ENCODE measurements at places on chromosomes 2 and 18.

DNA sequence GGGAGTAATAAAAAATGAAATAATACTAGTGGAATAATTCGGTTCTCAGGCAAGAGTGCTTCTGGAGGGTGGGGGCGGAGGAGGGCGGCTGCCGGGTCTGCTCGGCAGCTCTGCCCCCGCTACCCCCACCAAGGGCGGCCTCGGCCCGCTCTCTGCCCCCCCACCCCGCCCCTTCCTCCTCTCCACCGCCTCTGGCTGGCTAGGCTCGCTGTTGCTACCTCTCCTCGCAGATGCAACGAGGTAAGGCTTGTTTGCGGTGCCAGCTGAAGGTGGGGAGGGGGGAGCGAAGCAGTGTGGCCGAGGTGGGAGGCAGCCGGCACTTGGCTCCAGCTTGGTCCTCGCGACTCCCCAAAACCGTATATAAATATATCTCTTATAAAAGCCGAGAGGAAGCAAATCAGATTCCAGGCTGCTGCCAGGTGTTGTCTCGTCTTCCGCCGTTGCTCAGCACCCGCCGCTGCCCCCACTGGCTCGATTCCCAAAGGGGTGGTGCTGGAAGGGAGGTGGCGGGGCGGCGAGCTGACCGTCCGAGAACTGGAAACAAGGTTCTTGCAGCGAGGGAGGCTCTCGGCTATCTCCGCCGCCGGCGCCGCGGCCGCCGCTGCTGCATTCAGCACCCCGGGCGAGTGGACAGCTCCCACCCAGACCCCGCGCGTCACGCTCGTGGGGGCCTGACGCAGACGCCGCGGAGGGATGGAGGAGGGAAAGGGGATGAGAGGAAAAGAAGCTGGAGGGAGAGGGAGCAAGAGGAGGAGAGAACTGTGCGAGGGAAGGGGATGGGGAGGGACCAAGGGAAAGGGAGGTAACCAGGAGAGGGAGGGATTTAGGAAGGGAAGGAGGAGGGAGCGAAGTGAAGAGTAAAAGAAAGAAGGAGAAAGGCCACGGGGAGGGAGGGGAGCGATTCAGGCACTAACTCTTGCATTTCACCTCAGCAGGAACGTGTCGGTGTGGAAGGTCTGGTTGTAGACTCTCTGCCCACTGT is at the start of gene MARCHF4:
TSS of gene MARCHF4 (minus strand) at position 763 of the 982 bp plus-strand sequence. CDS start 2,223 bp downstream, outside the sequence.
- DNase-seq = no peak

- DNase-seq = no peak
These were observed 349.2 kb downstream of the XIRP2 start for GRCh38 chr2:167237478-167237877.

DNA sequence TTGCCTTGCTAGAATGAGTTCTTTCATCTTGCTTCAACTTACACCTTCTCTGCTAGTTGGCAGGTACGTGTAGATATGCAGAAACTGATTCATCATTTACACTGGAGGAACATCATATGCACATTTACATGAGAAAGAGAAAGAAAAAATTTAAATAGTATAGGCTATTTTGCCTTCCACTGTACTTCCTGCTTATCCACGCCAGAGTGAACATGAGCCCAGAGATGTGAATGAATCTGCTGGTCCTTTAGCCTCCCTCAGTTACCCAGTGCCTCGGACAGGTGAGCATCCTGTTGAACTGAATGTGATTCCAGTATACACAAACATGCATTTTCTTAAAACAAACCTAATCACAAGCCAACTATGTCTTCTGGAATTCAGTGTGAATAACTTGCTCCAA is 83.6 kb downstream of the SESTD1 start:
- no peak for DNase-seq

- DNase-seq = no peak
These were observed 285.5 kb downstream of the PHLPP1 start for GRCh38 chr18:63000839-63001238.

GRCh38 chr2:8615252-8615575 is 66.6 kb upstream of the ID2 start:
- no peak for DNase-seq

DNA sequence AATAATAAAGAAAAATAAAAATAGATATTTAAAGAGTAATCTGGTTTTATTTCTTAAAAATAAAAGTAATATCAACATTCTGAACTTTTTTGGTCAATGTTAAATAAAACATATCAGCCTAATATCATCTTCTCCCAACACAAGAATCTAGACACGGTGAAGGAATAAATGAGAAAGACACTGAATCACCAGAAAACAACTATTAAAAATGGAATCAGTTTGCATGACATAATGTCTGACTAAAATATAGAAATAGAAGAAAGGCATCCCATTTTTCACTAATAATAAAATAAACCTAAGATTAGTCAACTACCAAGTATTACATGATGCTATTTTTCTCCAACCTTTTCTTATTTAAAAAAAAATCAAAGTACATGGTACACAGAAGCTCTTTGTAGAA is 30.8 kb upstream of the TNFAIP6 start:
- no peak for DNase-seq

DNA sequence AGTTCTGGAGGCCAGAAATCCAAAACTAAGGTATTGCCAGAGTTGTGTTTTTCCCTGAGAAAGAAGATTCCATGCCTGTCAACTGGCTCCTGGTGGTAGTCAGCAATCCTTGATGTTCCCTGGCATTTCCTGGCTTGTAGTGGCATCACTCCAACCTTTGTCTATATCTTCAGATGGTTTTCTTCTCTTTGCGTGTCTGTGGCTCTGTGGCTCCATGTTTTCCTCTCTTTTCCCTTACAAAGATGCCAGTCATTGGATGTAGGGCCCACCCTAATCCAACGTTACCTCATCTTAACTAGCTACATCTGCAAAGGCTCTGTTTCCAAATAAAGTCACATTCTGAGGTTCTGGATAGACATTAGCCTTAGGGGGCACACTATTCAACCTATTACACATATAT is 41.8 kb downstream of the SLC14A1 start:
- DNase-seq = no peak

- no peak for DNase-seq
These were observed 71.3 kb downstream of the C1D start for GRCh38 chr2:67991456-67991855.

- no peak for DNase-seq
These were observed 1053.6 kb upstream of the SLC39A10 start for GRCh38 chr2:194603429-194603828.

DNA sequence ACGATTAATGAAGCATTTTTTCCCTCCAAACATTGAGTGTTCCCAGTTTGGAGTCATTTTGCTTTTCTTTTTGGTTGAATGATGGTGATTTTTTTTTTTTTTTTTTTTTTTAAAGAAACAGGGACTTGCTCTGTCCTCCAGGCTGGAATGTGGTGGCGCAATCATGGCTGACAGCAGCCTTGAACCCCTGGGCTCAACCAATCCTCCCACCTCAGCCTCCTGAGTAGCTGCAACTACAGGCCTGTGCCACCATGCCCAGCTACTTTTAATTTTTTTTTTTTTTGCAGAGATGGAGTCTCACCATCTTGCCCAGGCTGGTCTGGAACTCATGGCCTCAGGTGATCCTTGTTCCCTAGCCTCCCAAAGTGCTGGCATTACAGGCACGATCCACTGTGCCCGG is 46.2 kb downstream of the IMPA2 start:
- DNase-seq = no peak

DNA sequence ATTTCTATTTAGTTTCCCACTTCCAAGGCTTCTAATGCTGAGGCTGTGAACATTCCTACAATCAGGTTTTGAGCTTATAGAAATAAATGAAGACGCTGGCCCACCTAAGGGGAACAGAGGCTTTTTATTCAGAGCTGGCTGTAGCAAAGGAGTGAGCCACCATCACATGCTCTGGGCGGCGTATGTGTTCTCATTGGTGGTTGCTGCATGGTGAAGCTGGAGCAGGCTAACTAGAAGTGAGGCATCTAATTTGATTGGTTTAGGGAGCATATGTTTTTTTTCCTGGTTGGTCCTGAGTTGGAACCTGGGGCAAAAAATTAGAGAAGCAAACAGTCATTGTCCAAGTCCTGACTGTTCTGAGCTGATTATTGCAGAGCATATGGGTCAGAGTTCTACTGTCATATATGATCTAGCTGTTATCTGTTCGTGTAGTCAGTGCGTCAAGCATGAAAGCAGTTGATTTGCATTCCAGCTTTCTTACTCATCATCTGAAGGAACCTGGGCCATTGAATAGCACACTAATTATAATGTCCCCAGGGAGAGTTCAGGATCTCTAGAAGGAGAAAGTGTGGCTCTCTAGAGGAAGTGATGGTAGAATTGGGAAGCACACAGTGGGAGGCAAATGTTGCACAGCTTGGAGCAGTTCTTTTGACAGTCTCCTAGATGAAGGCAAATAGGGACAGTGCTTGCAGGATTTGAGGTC is 279.6 kb downstream of the PARD3B start:
- no peak for DNase-seq

DNA sequence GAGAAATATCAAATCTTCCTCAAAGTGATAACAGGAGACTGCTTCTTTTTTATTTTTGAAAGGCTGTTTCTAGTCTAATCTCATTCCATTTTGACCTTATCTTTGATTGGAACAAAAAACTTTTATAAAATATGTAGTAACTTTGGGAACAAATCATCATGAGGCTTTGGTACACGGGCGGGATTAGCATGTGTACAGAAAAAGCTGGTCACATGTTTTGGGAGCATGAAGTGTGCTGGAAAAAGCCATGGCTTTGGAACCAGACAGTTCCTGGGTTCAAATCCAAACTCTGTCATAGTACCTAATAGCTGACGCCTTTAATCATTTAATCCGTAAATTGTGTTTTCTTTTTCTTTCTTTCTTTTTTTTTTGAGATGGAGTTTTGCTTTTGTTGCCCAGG is 78.2 kb downstream of the RFTN2 start:
- DNase-seq = no peak

GRCh38 chr18:49691177-49691608 is 122.1 kb downstream of the ACAA2 start:
- peak; percentile 42 for DNase-seq

DNA sequence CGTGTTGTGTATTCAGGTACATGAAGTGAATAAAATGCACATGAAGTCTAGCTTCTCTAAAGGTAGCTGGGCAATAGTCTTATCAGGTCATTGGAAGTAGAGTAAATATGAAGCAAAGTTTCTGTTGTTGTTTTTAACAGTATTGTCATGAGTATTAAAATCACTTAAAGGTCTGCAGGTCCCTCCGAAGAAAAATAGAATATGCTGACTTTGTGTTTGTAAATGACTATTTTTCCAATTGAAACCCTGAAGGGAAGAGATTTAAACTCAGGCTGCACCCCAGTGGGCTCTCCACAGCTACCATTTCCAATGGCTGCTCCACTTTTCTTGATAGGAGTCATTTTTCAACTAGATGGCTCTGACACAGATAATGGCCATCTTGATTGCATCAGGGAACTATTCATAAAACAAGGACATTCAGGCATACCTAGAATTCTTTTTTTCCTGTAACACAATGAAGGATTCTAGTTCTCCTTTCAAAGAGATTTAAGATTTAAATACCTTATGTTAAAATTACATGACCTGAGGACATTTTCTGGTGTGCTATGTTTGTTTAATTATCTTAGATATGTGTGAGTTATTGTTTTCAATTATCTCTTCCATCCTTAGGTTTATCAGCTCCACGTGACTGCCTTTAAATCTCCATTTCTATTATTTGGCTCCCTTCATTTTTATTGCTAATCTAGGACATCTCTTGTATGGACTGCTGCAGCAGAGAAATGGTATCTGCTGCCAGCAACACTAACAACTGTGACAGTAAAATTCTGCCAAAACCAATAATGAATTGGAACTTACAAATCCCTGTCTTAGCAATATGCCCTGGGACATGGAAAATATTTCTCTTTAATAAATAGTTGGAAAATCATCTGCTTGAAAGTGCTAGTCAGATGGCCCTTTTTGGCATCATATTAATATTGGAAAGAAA is 149.2 kb upstream of the NOSTRIN start:
- no peak for DNase-seq

- DNase-seq = no peak
These were observed 155.4 kb downstream of the SLC4A3 start for GRCh38 chr2:219782737-219783348.

- no peak for DNase-seq
These were observed 62.0 kb upstream of the TAF1B start for GRCh38 chr2:9781252-9781651.

DNA sequence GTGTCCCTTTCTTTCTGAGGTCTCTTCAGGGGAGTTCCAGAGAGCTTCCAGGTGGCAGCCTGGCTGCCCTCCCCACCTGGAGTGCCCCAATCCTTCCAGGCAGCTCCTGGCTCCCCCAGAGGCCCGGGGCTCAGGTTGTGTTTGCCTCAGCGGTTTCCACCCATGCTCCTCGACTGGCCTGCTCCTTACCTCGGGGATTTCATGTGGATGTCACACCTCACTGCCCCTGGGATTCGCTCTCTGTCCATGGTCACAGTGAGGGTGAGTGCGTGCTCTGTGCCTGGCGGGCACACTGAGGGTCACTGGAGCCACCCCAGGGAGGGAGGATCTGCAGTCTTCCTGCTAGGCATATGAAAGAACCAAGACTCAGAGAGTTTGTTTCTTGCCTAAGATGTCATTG is 2.1 kb upstream of the TOGARAM2 start:
- no peak for DNase-seq

DNA sequence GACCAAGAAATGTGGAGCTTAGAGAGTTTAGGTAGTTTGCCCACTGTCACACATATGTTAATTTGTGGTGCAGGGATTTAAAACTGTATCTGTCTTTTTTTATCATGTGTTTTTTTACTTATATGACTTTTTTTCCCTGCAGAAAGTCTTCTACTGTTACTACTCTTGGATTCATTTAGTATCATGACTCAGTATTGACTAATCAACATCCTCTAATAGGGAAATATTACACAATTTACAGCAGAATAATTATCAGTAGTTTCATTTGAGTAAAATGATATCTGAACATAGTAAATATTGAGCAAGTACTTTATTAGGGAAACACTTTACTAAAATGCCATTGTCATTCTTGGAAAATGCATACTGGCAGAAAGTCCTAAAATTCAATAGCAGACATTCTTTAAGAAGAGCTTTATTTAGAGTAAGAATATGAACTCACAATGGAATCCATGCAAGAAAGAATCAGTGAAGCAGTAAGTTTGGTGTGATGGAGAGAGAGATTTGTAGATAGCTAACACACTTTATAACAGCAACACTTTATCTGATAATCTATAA is 425.9 kb upstream of the SLC8A1 start:
- no peak for DNase-seq

DNA sequence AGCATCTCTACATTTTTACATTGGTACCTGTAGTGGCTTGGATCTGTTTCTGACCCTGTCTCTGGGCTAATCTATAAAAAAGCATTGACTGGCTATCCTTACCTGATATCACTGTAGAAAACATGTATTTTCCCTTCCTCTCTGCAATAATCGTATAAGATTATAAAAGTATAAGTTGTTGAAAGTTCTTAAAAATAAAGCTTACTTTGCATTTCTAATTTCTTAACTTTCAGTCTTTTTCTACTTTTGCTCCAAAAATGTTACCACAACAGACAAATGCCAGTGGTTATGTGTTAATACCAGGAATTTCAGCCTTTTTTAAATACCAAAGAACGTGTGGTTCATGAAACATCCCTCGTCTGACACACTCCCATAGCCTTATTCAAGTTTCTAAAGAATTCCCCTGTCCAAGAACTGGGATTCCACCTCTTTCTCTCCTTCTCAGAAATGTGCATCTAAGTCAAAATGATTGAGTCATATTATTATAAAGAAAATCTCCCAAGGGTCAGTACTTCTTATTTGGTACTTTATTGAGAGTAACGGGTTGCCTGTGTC is 28.5 kb upstream of the ACKR3 start:
- DNase-seq = no peak

GRCh38 chr2:145724311-145724898 is 1204.5 kb upstream of the ZEB2 start:
- no peak for DNase-seq

All from glomerular endothelial cell (primary cell).